Activated CD4-positive, alpha-beta T cell treated with anti-CD3 and anti-CD28 coated beads, Interleukin-2, amount 10 ng/mL, durations not matched to agents 24 days and 14 days (primary cell): ENCODE measurements at places on chromosomes 1 and 21. TPM values are rescaled to one million over a fixed set of nuclear protein-coding genes. Genes with fewer than 3 reads are reported as not detected.

GRCh38 chr1:168116327-168116799 is 20.4 kb downstream of the GPR161 start:
- H3K4me3 ChIP-seq = no peak overlapping the region
- DNase-seq = no peak
- no peak overlapping the region for H3K27ac ChIP-seq
- H3K4me1 ChIP-seq = no peaks in the 10 kb centered on the region

DNA sequence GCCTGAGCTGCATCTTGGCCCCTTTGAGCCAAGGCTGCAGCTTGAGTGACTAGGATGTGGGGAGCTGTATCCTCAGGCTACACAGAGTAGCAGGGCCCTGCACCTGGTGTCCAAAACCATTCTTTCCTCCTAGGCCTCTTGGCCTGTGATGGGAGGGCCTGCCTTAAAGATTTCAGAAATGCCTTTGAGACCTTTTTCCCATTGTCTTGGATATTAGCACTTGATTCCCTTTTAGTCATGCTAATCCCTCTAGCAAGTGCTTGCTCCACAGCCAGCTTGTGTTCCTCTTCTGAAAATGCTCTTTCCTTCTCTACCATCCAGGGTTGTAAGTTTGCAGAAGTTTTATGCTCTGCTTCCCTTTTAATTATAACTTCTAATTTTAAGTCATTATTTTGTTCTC is 21.7 kb upstream of the KIRREL1 start:
- no peak for DNase-seq
- H3K36me3 ChIP-seq = no peaks in the 10 kb centered on the region
- no peaks in the 10 kb centered on the region for H3K27me3 ChIP-seq
- no peaks in the 10 kb centered on the region for H3K4me1 ChIP-seq

GRCh38 chr21:34567604-34568155 is 47.2 kb downstream of the RCAN1 start:
- H3K4me3 ChIP-seq = no peak overlapping the region
- H3K27me3 ChIP-seq = no peaks in the 10 kb centered on the region
- no peaks in the 10 kb centered on the region for H3K4me1 ChIP-seq
- no peak for DNase-seq
- H3K27ac ChIP-seq = no peak overlapping the region

GRCh38 chr21:17726047-17726829 is 92.9 kb downstream of the C21orf91 start:
- H3K36me3 ChIP-seq = no peaks in the 10 kb centered on the region
- peaks cover 4% of the 10 kb centered on the region for H3K4me1 ChIP-seq
- H3K27me3 ChIP-seq = peaks cover 3% of the 10 kb centered on the region
- no peak overlapping the region for H3K27ac ChIP-seq
- H3K4me3 ChIP-seq = no peak overlapping the region
- no peak for DNase-seq

DNA sequence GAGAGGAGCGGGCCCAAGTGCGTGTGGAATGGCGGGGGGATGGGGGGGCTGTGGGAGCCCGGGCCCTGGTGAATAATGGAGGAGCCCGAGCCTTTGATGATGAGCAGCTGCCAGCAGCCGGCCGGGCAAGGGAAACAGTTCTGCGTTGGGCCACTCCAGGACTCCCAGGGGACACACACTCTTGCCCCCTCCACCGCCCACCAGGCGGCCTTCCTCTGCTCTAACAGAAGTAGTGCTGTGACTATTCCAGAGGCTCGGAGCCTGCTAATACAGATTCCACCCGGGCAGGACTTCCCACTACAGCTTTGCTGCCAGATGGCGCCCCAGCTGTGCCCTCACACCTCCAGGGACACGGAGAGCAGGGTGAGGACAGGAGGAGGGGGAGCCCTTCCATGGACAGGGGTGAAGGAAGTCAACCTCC is 48.2 kb upstream of the LRP8 start:
- H3K4me3 ChIP-seq = no peak overlapping the region
- no peak for DNase-seq
- no peaks in the 10 kb centered on the region for H3K36me3 ChIP-seq
- no peaks in the 10 kb centered on the region for H3K4me1 ChIP-seq

- H3K36me3 ChIP-seq = no peaks in the 10 kb centered on the region
- H3K4me1 ChIP-seq = no peaks in the 10 kb centered on the region
- no peak for DNase-seq
Observed at GRCh38 chr1:36863061-36863460, 171.3 kb downstream of the GRIK3 start.

DNA sequence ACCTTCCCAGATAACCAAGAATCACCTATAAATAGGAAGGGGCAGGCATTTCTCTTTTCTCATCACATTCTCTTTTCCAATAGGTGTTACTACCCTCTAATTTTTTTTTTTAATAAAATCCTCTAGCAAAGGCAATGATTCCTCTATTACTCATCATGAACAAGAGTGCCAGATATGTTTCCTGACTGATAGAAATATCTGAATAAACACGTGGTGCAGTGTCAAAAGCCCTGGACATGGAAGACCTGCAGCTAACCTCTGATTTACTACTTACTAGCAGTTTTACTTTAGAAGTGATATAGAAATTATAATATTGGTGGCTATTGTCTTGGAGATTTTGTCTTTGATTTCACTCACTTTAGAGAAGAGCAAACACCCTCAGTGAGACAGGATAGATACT is 194.6 kb upstream of the SAMSN1 start:
- peaks cover 6% of the 10 kb centered on the region for H3K36me3 ChIP-seq
- H3K27ac ChIP-seq = no peak overlapping the region
- no peak overlapping the region for H3K4me3 ChIP-seq
- no peak for DNase-seq
- peaks cover 23% of the 10 kb centered on the region for H3K4me1 ChIP-seq
- no peaks in the 10 kb centered on the region for H3K27me3 ChIP-seq

GRCh38 chr21:14942801-14943490 is 121.9 kb downstream of the NRIP1 start:
- no peaks in the 10 kb centered on the region for H3K36me3 ChIP-seq
- no peak for DNase-seq
- no peak overlapping the region for H3K4me3 ChIP-seq
- H3K4me1 ChIP-seq = no peaks in the 10 kb centered on the region

- H3K27ac ChIP-seq = no peak overlapping the region
- H3K36me3 ChIP-seq = peaks cover 85% of the 10 kb centered on the region
- H3K4me3 ChIP-seq = no peak overlapping the region
- no peaks in the 10 kb centered on the region for H3K27me3 ChIP-seq
- DNase-seq = no peak
Observed at GRCh38 chr21:14495075-14495474, 51.0 kb downstream of the SAMSN1 start.

Gene MRPS14
- total RNA-seq = 28.9 and 33.5 TPM in 2 replicates

Gene OLFML2B
- not detected in 2 replicates for total RNA-seq

Gene FCRL5
- total RNA-seq = not detected in 2 replicates

Gene TNFRSF18
- 250 and 254 TPM in 2 replicates for total RNA-seq
